Activated naive CD8-positive, alpha-beta T cell treated with anti-CD3 and anti-CD28 coated beads, Interleukin-2, amount 10 ng/mL, durations not matched to agents 7 days and 5 days (primary cell): ENCODE measurements at places on chromosomes 7 and 10. TPM values are rescaled to one million over a fixed set of nuclear protein-coding genes. Genes with fewer than 3 reads are reported as not detected.

CAMK1D gene
- 9.0 TPM for total RNA-seq

ITGB1 gene
- total RNA-seq = 77.8 TPM

ITGA8 gene
- not detected for total RNA-seq

COL17A1 gene
- total RNA-seq = not detected

VIM gene
- total RNA-seq = 1,738 TPM

C10orf53 gene
- not detected for total RNA-seq

ERVW-1 gene
- not detected for total RNA-seq

DNA sequence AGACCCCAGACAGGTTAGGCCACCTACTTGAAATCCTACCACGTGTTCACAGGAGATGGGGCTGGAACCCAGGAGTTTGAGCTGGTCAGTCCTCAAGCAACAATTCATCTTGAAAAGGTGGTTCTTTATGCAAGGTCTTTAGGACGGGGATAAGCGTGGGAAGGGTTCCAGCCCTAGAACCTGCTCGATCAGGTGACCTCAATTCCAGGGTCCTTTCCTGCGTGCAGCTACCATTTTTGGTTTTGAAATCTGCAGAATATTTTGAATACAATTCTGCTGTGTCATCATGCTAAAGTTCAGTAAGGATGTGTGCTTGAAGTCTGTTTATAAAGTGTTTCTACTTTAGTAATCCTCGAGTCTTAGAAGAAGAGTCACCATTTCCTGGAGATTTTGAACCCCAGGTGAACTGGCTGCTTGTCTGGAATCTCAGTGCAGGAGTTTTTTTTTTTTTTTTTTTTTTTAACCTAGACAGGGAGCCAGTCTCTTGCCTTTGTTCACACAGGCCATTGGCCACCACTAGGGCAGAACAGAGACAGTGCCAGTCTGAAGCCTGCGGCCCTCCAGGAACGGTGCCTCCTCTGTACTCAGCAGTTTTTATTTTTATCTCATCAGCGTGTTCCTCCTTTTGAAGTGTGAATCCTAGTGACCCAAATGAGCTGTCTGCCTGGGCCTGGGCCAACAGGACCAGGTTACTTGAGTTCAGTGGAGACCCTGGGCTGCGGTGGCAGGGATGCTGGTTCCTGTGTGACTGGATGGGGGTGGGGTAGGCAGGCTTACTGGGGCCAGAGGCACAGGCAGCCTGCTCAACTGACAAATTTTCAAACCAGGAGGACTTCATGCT lies 54.6 kb downstream of the EEPD1 start:
- no peak overlapping the region for H3K27ac ChIP-seq
- peaks cover 5% of the 10 kb centered on the region for H3K4me1 ChIP-seq
- H3K36me3 ChIP-seq = no peaks in the 10 kb centered on the region

GRCh38 chr10:121237718-121238117 lies 360.5 kb downstream of the FGFR2 start:
- H3K4me3 ChIP-seq = no peak overlapping the region
- peaks cover 2% of the 10 kb centered on the region for H3K27me3 ChIP-seq
- H3K4me1 ChIP-seq = no peaks in the 10 kb centered on the region
- no peak for DNase-seq

DNA sequence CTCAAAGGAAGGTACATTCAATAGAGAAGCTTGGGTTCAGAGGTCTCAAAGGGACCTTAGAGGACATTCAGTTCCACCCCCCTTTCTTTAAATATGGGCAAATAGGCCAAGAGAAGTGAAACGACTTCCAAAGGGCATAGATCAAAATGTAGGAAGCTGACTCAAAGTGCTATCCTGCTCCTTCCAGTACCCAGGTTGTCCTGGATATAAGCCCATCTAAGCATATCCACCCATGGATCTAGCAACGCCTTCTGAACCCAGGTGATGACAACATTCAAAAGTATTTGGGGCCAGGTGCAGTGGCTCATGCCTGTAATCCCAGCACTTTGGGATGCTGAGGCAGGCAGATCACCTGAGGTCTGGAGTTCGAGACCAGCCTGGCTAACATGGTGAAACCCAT lies 5.3 kb downstream of the ATXN7L1 start:
- H3K27me3 ChIP-seq = peaks cover under 1% of the 10 kb centered on the region
- peaks cover 8% of the 10 kb centered on the region for H3K4me1 ChIP-seq
- DNase-seq = no peak
- no peak overlapping the region for H3K4me3 ChIP-seq

DNA sequence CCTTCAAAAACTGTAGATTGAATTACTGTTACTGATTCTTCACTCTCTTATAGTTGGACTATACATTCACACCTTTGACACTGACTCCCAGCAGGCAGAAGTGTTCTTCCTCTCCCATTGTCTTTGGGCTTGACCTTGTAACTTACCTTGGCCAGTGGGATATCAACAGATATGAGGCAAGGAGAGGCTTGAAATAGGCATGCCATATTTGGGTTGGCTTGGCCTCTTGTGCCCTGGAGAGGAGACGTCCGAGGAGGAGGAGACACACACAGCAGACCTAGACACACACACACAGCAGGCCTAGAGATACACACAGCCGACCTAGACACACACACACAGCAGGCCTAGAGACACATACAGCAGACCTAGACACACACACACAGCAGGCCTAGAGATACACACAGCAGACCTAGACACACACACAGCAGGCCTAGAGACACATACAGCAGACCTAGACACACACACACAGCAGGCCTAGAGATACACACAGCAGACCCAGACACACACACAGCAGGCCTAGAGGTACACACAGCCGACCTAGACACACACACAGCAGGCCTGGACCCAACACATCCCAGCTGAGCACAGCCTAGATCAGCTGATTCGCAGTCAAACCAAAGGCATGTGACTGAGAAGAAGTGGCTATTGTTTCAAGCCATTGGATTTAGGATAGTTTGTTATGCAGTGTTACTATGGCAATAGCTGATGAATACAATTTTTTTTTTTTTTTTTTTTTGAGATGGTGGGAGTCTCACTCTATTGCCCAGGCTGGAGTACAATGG lies 12.5 kb upstream of the GNA12 start:
- no peak overlapping the region for H3K4me3 ChIP-seq
- DNase-seq = no peak
- H3K4me1 ChIP-seq = no peaks in the 10 kb centered on the region
- peaks cover 4% of the 10 kb centered on the region for H3K27me3 ChIP-seq
- no peak overlapping the region for H3K27ac ChIP-seq

- H3K36me3 ChIP-seq = no peaks in the 10 kb centered on the region
- H3K27ac ChIP-seq = peak overlapping the region; percentile 96
- DNase-seq = no peak
- H3K4me1 ChIP-seq = peaks cover 17% of the 10 kb centered on the region
- H3K4me3 ChIP-seq = peak overlapping the region; percentile 56
Observed at GRCh38 chr10:1938317-1938716, 201.0 kb upstream of the ADARB2 start.

GRCh38 chr10:78763651-78764395 lies 304.9 kb upstream of the ZMIZ1 start:
- no peak overlapping the region for H3K27ac ChIP-seq
- H3K27me3 ChIP-seq = peaks cover 5% of the 10 kb centered on the region
- no peaks in the 10 kb centered on the region for H3K4me1 ChIP-seq
- no peak for DNase-seq
- H3K36me3 ChIP-seq = no peaks in the 10 kb centered on the region

DNA sequence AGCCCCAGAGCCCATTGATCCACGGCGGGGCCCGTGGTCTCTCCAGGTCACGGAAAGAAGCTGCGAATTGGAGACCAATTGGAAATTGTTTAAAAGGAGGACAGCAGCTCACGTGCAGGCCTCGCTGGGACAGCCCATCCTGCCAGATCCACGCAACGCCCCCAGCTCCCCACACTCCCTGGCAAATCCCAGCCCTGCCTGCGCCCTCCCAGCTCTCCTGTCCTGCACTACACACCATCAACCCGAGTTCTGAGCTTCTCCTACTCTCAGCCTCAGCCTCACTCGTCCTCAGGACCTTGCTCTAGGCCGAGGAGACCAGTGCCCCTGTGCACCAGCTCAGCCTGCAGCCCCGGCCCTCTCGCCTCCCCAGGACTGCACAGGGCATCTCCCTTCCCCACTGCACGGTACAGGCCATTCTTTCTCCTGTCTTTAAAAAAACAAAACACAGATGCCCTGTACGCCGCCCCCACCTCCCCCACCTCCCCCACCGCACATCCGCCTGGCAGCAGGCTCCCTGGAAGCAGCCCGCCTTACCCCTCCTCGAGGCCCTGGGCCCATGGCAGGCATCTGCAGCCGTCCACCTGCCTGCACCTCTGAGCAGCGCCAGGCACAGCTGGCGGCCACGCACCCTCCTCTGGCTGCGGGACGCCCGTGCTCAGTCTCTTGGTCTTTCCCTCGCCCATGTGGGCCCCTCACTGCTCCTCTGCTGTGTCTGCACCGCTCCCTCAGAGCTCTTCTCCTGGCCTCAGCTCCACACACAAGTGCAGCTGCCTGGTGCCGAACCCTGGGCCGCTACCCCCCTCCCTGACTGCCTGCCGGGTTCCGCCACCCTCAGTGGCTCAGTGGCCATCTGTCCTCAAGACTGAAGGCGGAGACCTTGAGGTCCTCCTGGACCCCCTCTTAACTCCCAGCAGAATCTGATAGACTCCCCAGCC lies 48.5 kb upstream of the SUN1 start:
- no peaks in the 10 kb centered on the region for H3K4me1 ChIP-seq
- DNase-seq = no peak
- H3K4me3 ChIP-seq = no peak overlapping the region

GRCh38 chr7:69599286-69599954 lies 1.1 kb downstream of the AUTS2 start:
- no peak overlapping the region for H3K27ac ChIP-seq
- H3K4me1 ChIP-seq = peaks cover 11% of the 10 kb centered on the region
- no peak for DNase-seq
- H3K36me3 ChIP-seq = no peaks in the 10 kb centered on the region
- peaks cover 47% of the 10 kb centered on the region for H3K27me3 ChIP-seq

DNA sequence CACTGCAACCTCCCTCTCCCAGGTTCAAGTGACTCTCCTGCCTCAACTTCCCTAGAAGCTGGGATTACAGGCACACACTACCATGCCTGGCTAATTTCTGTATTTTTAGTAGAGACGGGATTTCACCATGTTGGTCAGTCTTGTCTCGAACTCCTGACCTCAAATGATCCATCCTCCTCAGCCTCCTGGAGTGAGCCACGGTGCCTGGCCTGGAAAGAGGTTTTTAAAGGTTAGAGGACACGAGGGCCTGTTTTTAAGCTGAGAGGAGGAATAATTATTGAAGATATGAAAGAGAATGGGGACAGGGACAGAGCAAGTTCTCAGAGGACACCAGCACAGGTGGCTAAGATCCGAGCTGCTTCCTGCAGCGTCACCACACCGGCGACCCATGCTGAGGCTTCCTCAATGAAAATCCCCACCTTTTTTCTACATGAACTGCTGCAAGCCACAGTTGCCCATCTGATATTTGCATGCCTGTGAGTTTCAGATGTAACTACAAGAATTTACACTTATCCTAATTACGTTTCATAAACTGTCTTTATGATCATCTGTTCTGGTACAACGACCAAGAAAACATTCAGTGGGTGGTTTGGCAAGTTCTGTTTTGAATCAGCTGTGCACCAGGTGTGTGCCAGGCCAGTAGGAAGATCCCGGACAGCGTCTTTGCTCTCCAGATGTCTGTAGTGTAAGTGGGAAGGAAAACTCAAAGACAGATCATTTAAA lies 76.0 kb downstream of the HIP1 start:
- H3K4me1 ChIP-seq = no peaks in the 10 kb centered on the region
- H3K27ac ChIP-seq = no peak overlapping the region
- H3K4me3 ChIP-seq = no peak overlapping the region
- no peaks in the 10 kb centered on the region for H3K36me3 ChIP-seq
- DNase-seq = no peak

DNA sequence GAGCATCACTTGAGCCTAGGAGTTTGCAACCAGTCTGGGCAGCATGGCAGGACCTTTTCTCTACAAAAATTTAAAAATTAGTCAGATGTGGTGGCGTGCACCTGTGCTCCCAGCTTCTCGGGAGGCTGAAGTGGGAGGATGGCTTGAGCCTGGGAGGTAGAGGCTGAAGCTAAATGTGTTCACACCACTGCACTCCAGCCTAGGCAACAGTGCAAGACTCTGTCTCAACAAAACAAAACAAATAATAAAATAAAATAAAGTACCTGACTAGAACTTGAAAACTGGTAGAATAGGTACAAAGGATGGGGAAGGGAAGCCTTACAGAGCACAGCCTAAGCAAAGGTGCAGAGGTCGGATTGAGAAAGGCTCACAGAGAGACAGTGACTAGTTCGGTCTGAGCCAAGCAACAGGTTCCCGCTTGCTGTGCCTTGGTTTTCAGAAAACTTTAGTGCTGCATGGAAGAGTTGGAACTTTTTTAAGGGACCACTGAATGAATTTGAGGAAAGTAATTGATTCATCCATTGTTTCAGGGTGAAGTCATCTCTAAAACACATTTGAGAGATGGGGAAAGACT lies 100.1 kb upstream of the STK17A start:
- no peak overlapping the region for H3K4me3 ChIP-seq
- no peak overlapping the region for H3K27ac ChIP-seq
- peaks cover 1% of the 10 kb centered on the region for H3K4me1 ChIP-seq
- peaks cover 10% of the 10 kb centered on the region for H3K27me3 ChIP-seq
- no peak for DNase-seq

DNA sequence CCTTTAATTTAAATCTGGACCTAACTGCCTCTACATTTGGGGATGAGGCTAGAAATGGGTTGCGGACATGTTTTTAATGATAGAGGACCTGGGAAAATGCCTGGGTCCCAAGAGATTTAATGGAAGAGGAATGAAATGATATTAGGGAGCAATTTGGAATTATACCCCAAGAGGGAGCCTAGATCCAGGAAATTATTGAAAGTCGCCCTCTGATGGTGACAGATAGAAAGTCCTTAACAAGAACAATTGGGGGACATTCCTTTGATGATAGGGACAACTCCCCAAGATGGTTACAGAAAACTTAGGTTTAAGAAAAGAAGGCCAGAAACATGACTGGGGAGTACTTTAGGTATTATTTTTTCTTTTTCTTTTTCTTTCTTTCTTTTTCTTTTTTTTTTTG lies 9.5 kb upstream of the TSGA13 start:
- no peaks in the 10 kb centered on the region for H3K36me3 ChIP-seq
- DNase-seq = no peak
- no peaks in the 10 kb centered on the region for H3K4me1 ChIP-seq
- no peaks in the 10 kb centered on the region for H3K27me3 ChIP-seq

GRCh38 chr10:80540136-80540535 lies 2.4 kb downstream of the SH2D4B start:
- no peak for DNase-seq
- no peak overlapping the region for H3K4me3 ChIP-seq
- peaks cover 3% of the 10 kb centered on the region for H3K36me3 ChIP-seq
- H3K4me1 ChIP-seq = peaks cover 15% of the 10 kb centered on the region

GRCh38 chr7:43954524-43955228 lies 28.4 kb downstream of the UBE2D4 start:
- no peak overlapping the region for H3K4me3 ChIP-seq
- peaks cover 13% of the 10 kb centered on the region for H3K4me1 ChIP-seq
- no peaks in the 10 kb centered on the region for H3K27me3 ChIP-seq
- no peak for DNase-seq
- H3K27ac ChIP-seq = no peak overlapping the region

DNA sequence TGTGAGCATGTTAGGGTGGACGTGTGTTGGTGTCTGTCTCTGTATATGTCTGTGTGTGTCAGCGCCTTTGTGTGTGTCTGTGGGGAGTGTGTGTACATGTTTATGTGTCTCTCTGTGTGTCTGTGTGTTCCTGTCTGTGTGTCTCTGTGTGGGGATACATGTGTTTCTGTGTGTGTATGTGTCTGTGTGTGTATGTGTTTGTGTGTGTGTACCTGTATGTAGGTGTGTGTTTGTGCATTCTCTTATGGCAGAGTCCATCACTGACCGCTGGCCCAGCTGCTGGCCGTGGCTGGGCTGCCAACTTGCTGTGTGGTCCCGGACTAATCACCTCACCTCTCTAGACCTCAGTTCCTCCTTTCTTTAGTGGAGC lies 54.6 kb downstream of the PALD1 start:
- no peaks in the 10 kb centered on the region for H3K27me3 ChIP-seq
- peaks cover 2% of the 10 kb centered on the region for H3K4me1 ChIP-seq
- H3K27ac ChIP-seq = no peak overlapping the region
- no peaks in the 10 kb centered on the region for H3K36me3 ChIP-seq
- DNase-seq = no peak
